ENCODE measurements at places on chromosomes 7 and 10.

DNA sequence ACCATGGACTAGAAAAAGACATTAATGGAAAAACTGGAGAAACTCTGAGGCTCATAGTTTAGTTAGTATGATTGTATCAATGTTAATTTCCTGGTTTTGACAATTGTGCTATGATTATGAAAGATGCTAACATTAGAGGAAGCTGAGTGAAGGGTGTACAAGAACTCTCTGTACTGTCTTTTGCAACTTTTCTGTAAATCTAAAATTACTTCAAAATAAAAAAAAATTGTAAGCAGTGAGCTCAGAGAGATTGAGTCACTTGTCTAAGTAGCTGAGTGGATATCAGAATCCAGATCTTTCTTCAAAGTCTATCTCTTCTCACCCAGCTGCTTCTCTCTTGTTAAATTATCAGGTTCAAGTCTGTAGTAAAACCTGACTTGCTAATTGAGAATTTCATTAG is 181.1 kb downstream of the PLCE1 start:
- DNase-seq: no peak

DNA sequence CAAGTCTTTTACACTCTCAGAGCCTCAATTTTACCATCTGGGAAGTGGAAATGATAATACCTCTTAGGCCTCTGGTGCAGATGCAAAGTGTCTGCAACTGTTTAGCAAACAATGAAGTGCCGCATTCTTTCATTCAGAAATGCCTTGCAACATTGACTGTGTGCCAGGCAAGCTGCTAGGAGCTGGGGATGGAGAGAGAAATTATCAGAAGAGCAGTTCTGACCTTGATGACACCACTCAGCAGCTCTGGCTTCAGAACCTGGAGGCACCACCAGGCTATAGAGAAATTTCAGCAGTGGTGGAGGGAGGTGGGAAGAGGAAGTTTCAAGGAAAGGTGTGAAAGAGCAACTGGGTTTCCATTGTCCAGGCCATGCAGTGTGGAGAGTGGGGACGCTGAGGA is 78.1 kb upstream of the HABP2 start:
- DNase-seq: no peak

GRCh38 chr7:41148521-41148951 is 554.4 kb downstream of the INHBA start:
- DNase-seq: no peak

DNA sequence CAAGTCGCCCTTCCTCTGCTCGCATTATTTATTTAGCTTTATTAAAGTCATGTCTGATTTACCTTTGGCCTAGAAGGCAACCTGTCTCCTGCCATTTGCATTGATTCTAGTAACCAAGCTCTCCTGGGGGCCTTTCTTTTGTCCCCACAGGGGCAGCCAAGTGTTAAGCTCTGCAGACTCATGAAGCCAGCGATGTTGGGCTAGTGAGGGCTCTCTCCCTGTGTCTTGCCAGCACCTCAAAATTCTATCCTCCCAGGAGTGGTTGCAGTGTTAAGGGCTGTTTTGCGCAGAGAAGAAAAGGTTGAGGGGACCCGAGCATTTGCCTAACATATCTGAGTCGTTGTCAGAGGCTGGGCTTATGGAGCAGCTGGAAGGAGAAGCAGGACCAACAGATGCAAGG is 61.9 kb downstream of the AOC1 start:
- DNase-seq: no peak

DNA sequence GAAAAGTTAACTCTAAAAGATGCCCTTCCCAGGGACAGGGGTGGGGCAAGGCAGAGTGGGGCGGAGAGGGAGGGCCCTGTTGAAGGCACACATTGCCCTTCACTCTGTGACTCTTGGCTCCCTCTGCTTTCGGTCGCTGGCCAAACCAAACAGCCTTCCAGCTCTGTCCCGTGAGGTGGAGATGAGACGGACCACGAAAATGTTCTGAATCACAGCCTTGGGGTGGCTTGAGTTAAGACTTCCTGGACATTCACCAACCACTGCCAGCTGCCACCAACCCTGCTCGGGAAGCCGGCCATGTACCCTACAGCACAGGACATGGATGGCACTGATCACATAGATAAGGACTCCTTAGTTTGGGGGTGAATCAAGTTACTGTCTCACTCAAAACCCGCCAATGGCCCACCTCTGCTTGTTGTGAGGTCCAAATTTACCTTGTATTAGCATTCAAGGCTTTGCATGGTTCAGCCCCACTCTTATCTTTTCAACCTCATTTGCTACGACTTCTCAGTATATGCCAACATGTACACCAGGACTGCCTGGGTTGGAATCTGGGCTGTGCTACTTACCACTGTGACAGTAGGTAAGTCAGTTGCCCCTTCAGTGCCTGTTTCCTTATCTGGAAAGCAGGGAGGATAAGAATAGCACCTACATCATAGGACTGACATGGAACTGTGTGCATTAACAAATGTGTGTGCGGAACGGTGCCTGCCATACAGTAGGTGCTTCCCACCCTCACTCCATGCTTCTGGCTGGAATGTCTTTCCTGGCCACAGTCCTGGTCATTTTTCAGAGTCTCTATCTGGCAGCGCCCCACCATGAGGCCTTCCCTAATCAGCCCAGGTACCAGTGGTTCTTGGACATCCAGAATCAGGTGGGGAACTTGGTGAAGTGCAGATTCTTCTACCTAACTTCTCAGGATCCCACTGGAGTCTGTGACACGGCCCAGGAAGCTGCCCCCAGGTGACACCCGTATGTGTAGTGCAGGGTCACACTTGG is 28.0 kb downstream of the ITPRIP start:
- no peak for DNase-seq

GRCh38 chr10:88926566-88927415 is 25.8 kb downstream of the ACTA2 start:
- no peak for DNase-seq

- no peak for DNase-seq
Observed at GRCh38 chr10:44975431-44976331, 2.9 kb downstream of the DEPP1 start.

DNA sequence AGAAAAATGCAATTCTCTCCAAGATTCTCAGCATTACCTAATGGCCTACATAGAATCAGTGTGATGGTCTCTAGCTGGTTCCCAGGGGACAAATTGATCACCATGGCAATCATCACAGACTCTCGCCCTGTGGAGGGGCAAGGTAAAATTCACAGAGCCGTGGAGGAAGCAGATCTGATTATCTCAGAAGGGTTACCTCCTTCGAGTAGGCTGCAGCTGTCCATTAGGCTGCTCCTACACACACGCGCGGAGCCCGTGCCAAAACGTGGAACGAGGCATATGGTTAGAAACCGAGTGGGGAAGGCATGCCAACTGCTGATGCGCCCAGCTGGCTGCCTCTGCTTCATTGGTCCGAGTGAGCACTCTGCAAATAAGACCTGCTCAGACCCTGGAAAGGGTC is 52.8 kb upstream of the PTER start:
- no peak for DNase-seq

GRCh38 chr10:4354382-4354812 is 471.6 kb upstream of the AKR1E2 start:
- no peak for DNase-seq

DNA sequence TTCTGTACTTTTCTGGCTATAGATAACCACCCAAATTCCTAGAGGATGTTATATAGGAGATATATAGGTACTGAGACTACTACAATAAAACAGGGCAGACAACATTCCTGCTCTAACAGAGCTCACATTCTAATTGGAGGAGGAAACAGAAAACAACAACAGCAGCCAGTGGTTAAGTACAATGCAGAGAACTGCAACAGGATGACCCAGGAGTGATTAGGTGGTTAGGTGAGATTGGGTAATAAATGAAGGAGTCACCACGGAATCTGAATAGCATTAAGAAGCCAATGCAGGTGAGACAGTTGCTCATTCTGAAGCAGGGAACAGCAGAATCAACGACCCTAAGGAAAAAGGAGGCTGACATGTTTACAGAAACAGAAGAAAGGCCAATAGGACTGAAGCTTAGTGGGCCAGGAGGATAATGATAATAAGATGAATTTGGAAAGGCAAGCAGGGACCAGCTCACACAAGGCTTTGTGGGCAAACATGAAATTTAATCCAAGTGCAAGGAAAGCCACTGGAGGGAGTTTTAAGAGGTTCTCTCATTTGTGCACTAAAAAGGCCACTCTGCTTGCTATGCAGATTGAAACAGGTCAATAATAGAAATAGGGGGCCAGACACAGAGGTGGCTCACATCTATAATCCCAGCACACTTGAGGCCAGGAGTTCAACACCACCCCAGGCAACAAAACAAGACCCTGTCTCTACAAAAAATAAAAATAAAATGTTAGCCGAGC is 16.9 kb upstream of the REEP3 start:
- no peak for DNase-seq

DNA sequence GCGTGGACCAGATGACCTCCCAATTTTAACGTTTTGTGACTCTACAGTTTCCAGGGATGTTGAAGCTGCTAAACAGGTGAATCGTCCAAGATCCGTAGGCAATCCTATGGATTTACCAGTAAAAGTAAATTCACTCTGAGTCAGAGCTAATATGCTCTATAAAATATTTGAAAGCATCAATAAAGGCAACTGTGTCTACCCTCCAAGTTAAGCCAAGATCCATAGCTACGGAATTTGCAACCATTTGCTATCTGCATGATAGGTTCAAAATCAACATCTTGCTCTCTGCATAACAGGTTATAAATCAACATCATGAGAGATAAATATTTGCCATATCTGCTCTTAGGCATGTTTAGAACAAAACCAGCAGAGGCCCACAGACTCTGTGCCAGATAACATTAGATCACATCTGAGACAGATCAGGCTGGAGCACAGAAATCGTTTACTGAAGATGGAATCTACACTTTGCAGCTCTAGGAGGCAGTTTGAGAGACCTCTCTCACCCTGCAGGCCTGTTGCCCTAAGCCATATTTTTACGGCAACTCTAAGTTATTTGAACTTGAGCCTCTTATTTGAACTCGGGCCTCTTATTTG is 80.7 kb upstream of the PDCD4 start:
- no peak for DNase-seq

GRCh38 chr7:26593393-26593792 is 271.0 kb downstream of the SKAP2 start:
- no peak for DNase-seq

GRCh38 chr7:24723178-24723530 is 34.1 kb downstream of the GSDME start:
- no peak for DNase-seq

DNA sequence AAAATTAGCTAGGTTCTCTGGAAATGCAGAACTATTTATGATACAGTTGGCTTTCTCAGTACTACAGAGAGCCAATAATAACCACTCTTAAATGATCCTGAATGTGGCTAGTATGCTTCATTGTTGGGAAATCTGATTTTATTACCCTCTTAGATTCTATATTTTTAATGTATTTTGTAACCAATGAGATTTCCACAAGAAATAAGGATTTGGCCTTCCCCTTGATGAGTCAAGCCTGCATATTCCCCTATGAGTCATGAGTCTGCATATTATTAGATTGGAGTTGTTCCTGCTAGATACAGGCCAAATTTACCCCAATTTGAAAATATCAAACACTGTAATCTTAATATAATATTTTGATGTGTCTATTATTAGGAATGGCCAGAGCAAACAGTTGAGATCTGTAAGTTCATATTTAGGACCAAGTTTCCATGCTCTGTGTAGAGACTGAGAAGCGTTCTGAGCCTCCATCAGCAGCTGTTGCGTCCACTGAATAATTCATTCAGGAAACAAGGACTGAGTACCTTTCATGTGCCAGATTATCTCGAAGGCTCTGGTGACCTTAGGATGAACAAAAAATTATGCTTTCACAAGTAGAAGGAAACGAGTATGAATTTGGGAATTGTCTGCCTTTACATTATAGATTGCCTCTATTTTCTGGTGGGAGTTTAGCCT is 793.4 kb downstream of the NRG3 start:
- DNase-seq: no peak

DNA sequence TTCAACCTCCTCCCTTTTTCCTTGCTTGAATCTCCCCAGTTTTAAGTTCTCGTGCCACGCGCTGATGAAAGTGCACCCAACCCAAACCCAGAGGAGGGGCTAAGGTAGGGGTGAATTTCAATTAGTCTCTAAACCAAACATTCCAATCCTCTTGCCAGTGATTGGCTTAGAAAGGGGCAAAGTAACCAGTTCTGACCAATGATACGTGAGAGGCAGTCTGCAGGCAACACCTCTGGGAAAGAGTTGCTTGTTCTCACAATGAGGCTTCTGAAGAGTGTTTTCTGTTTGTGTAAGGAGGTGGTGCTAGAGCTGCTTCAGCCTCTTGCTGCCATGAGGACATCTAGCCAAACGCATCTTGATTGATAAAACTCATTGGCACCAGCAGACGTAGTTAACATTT is 21.8 kb downstream of the SLC35G1 start:
- DNase-seq: no peak

DNA sequence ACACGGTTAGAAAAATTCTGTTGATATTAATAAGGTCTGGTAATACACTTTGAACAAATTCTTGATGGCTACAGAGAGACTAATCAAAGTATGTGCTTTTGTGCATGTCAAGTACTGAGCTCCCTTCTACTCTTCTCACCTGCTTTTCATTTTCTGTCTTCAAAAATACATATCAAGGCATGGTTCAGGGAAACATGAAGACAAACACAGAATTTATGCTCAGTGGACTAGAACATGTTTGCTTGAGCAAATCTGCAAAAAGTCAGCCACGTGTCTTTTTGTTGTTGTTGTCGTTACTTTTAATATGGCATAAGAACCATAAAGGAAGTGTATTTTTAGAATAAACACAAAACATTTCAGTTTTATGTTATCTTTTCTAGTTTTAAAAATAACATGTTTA is 21.9 kb downstream of the CDK13 start:
- no peak for DNase-seq

DNA sequence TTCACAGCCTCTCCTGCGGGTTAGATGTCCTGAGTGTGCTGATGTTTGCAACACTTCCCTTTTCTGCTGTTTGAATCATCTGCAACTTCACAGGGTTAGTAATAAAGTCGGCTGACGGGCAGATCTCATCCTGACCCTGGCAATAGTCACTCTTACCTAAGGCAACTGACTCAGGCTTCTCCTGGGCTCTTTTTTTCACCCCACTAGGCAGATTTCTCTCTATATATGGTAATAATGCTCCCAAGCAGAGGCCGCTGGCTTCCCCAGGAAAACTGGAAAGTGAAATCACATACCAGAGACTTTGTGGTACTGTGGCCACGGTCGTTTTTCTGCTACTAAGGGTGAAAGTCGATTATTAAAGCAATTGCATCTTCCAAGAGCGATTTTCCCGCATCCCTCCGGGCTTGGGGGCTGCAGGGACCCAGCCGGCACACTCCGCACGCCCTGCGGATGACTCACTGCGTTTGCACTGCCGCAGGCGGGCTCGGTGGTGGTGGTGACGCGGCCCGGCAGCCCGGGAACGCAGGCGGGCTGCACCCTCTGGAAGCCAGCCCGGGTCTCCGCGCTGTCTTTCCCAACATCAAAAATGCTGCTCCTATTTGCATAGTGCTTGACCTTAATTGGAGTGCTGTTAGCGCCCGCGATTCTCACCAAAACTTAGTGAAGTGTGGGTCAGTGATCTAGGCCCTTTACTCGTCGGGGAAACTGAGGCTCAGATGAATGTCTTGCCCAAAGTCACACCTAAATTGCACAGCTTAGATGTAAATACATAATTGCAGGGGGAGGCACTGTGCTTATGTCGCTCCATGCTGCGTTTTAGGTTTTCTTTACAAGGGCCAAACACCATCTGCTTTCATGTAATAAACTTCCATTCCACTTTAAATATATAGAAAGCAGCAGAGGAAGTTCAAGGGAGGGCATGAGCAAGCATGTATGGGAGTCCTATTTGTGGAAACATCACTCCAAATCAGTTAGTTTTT is 47.6 kb upstream of the ITGB1 start:
- peak; percentile 20 for DNase-seq
